ENCODE measurements at places on chromosomes 5 and 9.

GRCh38 chr5:71740015-71740753 lies 21.1 kb downstream of the CARTPT start:
- DNase-seq: no peak

GRCh38 chr5:30968971-30969370 lies 224.5 kb upstream of the CDH6 start:
- no peak for DNase-seq

GRCh38 chr5:178143901-178144300 lies 9.8 kb downstream of the NHP2 start:
- DNase-seq: no peak

DNA sequence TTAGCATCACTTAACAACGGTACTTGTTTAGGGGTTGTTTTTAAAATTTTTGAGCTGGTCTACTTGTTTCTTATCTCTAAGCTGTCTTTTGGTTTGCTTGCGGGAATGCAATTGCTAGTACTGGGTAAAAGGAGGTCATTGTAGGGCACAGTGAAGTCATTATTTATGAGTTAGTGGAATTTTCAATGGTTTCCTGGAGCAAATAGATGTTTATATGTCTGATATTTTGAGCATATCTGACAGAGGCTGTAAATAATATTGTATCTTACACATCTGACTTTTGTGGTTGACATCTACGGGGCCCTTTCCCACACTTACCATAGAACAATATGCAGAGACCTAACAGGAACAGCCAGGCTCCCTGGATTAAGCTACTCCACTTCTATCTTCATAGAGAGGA lies 90.4 kb upstream of the IL6ST start:
- DNase-seq: no peak

GRCh38 chr5:72133212-72133990 lies 26.1 kb downstream of the MAP1B start:
- peak; percentile 61 for DNase-seq

- no peak for DNase-seq
Observed at GRCh38 chr5:174189654-174190541, 144.4 kb downstream of the NSG2 start.

GRCh38 chr5:150639377-150639692 lies 1.1 kb upstream of the SYNPO start:
- DNase-seq: no peak

- no peak for DNase-seq
Observed at GRCh38 chr9:131217331-131218031, 58.8 kb downstream of the FAM78A start.

DNA sequence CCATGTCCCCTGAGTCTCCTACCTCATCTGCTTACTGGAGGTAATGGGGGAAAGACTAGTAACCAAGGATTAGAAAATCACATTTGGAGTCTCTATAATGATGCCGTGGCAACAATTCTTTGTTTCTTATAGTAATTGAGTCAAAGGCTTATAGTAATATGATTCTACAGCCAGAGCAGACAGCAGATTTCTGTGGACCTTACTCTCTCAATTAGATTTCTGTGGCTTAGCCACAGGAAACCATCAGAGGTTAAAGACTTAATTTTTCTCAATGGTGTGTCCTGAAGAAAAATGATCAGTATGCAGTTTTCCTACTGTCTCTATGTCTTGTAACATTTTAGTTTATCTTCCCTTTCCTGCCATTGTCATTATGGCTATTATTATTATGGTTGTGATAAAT lies 59.3 kb upstream of the CD180 start:
- DNase-seq: no peak

DNA sequence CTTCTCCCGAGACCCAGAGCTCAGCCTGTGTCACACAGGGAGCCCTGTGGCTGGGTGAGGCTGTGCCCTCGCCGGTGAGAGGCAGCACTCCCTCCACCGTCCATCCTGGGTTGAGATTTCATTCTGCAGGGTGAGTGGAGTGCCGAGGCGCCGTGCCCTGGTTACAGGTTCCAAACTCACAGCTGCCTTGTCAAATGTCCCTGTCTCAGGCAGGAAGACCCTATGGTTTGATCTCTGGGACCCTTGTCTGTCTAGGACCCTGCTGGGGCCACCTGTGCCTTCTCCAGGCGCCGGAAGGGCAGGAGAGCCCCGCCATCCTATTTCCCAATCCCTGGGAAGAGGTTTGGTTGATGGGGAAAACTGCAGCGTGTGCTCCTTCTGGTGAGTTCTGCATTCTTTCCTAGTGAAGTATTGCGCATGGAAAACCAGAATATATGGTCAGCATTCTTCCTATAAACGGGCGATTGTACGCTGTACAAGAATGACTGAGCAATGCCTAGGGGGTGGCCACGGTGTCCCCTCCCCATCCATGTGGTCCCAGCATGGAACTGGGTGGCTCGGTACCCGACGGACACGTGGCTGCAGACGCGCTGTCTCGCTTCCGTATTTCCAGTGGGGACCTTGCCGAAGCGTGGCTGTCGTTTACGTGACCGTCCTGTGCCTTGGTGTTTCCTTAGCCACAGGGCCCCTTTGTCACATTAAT lies 95.9 kb upstream of the COL5A1 start:
- no peak for DNase-seq

DNA sequence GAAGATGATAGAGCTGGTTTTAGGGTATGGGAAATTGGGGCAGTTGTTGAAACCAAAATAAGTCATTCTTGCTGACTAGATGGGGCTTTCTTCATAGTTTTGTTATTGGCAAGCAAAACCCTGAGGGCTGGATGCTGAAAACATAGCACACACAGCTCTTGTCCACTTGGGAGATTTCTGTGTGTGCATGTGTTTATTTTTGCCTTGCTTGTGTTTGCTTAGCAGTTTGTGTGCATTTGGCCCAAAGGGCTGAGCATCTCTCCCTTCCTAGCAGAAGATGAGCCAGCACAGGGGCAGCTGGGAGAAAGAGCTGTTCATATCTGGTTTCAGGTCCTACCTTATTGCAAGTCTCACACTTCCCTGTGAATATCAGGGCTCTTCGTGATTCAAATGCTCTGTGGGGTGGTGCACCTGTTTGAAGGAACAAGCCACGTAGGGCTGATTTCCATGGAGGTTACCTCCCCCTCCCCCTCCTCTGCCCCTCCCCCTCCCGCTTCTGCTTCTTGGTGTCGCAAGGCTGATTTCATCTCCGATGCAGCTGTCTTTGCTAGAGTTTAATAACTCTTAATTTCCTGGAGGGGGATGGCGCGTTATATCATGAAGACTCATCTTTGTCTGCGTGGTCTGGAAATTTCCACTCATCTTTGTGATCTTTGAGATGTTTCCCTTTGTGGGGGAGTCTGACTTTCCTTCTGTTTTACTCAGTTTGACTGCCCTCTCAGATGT lies 296.5 kb downstream of the ARHGAP26 start:
- no peak for DNase-seq

DNA sequence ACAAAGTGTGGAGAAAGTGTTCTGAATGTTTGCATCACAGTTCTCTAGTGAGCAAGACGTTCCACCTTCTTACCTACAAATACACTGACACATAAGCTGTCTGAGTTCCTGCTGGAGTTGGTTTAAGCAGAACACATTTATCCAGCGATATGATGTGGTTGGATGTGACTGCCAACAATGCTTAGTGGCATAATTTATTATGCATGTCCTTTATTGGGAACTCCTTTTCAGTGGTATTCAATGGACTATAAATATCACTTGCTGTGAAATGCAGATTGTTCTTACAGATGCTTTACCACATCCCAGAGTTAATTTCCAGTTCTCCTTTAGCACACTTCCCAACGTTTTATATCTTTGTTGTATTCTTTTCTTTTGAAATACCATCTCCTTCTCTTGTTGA lies 222.2 kb downstream of the LURAP1L start:
- DNase-seq: no peak

DNA sequence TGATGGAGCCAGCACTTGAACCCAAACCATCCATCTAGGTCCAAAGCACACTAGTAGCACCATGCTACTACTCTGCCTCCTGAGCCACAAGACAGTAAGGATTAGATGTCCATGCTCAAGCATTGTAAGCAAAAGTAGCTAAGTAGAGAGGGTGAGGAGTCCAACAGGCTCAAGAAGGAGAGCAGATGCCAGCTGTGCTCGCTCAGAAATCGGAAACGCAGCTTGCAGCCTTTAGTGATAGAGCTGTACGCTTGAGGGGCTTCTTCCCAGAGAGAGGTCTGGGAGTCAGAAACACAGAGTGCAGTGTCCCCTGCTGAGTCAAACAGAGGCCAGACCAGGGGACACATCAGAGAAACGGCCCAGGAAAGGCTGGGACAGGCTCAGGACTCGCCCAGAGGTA lies 32.7 kb upstream of the GABRP start:
- no peak for DNase-seq

DNA sequence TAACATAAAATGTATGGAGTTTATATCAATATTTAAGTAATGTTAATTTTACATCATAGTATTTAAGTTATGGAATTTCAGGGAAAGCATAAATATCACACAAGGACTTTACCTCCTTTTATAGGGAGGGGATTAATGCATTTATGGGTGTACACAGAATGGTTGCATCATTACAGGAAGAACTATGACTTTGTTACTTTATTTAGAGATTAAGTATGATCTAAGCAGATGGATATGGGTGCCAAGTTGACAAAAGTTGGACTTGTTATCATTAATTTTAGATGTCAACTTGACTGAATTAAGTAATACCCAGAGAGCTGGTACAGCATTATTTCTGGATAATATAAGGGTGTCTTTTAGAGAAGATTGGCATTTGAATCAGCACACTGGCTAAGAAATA lies 160.5 kb upstream of the CDH10 start:
- no peak for DNase-seq

GRCh38 chr5:97919719-97920118 lies 736.7 kb upstream of the RIOK2 start:
- DNase-seq: no peak

- no peak for DNase-seq
Observed at GRCh38 chr9:129185991-129186390, 7.9 kb upstream of the IER5L start.

DNA sequence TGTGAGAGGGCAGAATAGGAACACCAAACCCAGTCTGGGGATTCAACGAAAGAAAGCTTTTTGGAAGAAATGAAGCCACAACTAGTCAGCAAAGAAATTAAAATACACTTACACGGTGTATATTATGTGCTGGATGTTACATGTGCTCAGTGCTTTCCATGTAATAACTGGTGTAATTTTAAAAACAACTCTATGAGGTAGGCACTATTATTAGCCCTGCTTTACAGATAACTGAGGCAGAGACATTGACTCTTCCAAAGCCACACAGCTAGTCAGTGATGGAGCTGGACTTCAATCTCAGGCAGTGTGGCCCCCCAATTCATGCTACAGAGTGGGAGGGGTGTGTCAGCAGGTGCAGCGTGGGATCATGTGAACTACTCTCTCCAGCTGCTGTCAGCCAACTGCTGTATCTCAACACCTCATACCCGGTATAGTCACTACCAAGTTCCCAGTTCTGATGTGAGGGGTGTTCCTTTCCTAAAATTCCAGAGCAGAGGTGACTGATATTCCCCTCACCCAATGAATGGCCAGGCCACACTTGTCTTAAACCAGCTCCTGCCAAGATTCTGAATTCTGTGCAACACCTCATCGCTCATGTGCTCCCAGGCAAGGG lies 33.8 kb upstream of the TJP2 start:
- no peak for DNase-seq

- DNase-seq: no peak
Observed at GRCh38 chr5:167355346-167355745, 936.1 kb upstream of the WWC1 start.

GRCh38 chr5:56415356-56415765 lies 182.2 kb upstream of the ANKRD55 start:
- DNase-seq: no peak

GRCh38 chr5:74538206-74538661 lies 102.3 kb downstream of the ENC1 start:
- DNase-seq: no peak

DNA sequence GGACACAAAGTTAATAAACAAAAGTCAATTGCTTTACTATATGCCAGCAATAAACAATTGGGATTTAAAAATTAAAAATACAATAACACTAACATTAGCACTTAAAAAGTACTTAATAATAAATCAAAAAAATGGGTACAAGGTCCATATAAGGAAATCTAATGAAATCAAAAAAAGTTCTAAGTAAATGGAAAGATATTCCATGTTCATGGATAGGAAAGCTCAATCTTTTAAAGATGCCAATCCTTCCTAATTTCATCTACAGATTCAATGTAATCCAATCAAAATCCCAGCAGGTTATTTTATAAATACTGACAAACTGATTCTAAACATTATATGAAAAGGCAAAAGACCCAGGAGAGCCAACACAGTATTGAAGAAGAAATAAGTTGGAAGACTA lies 41.9 kb downstream of the BTNL9 start:
- no peak for DNase-seq

GRCh38 chr9:97749928-97750327 lies 52.8 kb upstream of the XPA start:
- no peak for DNase-seq

GRCh38 chr9:137434498-137435380 lies 6.4 kb downstream of the ENTPD8 start:
- no peak for DNase-seq

DNA sequence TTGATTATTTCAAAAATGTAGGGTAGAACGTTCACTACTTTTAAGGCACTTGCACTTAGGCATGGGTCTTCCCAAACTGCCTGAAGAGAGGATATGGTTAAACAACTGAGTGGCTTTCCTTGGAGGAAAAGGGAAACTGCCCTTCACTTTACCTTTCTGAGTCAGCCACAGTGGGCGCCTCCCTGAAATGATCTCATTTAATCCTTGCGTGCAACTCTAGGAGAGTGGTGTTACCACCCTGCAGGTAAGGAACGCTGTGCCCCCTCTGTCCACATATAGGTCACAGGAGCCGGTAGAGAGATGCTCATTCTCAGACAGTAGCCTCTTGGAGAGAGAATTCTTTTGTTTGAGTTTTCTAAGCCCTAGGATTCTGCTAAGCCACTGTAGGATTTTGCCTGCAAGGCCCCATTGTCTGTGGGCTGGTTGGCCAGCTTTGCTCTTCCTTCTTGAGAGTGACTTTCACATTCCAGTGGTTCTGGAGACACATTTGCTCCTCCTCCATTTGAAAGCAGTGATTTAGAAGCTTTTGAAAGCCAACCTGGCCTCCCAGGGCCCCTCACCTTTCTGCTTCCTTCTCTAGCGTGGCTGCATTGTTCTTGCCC lies 110.3 kb upstream of the CTSL start:
- no peak for DNase-seq

DNA sequence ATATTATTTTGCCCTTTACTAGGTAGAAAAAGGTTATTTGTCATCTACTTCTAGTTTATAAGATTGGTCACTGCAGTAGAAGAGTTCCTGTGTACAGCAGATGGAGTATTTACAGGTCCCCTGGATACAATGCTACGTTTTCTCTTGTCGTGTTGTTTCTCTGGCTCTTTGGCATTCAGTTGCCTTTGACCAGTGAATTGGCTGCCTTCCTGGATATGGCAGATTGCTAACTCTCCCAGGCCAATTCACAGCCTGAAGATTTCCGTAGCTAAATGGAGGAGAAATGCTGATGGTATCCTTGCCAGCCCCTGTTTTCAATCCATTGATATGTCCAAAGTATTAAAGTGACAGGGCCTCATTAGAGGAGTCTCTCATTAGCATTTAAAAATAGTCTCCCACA lies 32.5 kb upstream of the GNAQ start:
- no peak for DNase-seq
